ENCODE measurements at places on chromosomes 13 and 19. TPM values are rescaled to one million over a fixed set of nuclear protein-coding genes. Genes with fewer than 3 reads are reported as not detected.

The SYT5 gene
- 41.1 TPM for polyA plus RNA-seq

The FXYD3 gene
- 59.1 TPM for polyA plus RNA-seq

The CGB1 gene
- not detected for polyA plus RNA-seq

The CFD gene
- polyA plus RNA-seq: 48.1 TPM

The PSG3 gene
- polyA plus RNA-seq: not detected

The SBSN gene
- 0.16 TPM for polyA plus RNA-seq

- no peak overlapping the region for H3K4me3 ChIP-seq
- DNase-seq: no peak
- H3K36me3 ChIP-seq: no peaks in the 10 kb centered on the region
- no peaks in the 10 kb centered on the region for H3K27me3 ChIP-seq
These were observed 1910.2 kb upstream of the PRR20A start for GRCh38 chr13:55230570-55230908.

GRCh38 chr19:44642377-44642776 is 1.3 kb upstream of the PVR start:
- H3K4me1 ChIP-seq: no peaks in the 10 kb centered on the region
- H3K27ac ChIP-seq: no peak overlapping the region
- no peaks in the 10 kb centered on the region for H3K36me3 ChIP-seq
- no peak overlapping the region for H3K4me3 ChIP-seq

- H3K36me3 ChIP-seq: no peaks in the 10 kb centered on the region
- DNase-seq: no peak
- H3K4me1 ChIP-seq: no peaks in the 10 kb centered on the region
- no peak overlapping the region for H3K27ac ChIP-seq
These were observed 84.6 kb downstream of the NALCN start for GRCh38 chr13:101331731-101332130.

DNA sequence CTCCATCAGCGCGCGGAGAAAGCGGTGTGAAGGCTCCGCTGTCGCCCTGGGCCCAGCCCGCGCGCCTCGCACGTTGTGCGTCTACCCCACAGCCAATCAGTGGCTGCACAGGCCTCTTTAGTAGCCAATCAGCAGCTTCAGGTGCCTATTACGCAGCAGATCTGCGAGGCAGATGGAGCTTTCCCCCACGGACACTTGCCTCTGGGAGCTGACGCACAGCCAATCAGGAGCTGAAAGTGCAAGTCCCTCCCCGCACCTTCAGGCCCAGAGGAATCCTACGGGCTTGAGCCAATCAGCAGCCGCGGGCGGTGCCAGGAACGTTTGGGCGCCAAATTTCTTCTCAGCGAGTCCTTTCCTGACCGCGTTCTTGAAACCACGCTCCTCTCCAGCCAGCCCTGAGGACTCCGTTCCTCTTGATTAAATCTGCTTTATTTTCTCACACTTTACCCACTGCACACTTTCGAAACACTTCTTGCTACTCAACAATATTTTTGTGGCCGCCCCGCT is 39.9 kb downstream of the SIGLEC7 start:
- DNase-seq: no peak
- H3K27me3 ChIP-seq: no peaks in the 10 kb centered on the region
- H3K4me1 ChIP-seq: no peaks in the 10 kb centered on the region
- no peak overlapping the region for H3K4me3 ChIP-seq

DNA sequence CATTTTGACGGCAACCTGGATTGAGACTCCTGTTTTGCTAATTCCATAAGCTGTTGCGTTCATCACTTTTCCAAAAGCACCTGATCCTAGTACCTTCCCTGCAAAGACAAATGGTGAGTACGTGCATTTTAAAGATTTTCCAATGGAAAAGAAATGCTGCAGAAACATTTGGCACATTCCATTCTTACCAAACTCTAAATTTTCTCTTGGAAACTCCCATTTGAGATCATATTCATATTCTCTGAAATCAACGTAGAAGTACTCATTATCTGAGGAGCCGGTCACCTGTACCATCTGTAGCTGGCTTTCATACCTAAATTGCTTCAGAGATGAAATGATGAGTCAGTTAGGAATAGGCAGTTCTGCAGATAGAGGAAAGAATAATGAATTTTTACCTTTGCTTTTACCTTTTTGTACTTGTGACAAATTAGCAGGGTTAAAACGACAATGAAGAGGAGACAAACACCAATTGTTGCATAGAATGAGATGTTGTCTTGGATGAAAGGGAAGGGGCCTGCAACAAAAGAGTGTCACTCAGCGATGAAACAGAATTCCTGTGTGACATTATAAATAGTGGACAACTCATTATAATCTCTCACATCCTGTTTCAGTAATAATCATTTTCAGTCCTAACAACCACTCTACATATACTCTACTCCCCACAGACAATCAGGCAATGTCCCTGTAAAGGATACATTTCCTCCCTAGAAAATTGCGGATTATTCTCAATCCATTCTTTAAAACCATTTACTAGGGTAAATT is 45.6 kb upstream of the URAD start:
- H3K27ac ChIP-seq: no peak overlapping the region
- H3K36me3 ChIP-seq: no peaks in the 10 kb centered on the region
- no peaks in the 10 kb centered on the region for H3K27me3 ChIP-seq

DNA sequence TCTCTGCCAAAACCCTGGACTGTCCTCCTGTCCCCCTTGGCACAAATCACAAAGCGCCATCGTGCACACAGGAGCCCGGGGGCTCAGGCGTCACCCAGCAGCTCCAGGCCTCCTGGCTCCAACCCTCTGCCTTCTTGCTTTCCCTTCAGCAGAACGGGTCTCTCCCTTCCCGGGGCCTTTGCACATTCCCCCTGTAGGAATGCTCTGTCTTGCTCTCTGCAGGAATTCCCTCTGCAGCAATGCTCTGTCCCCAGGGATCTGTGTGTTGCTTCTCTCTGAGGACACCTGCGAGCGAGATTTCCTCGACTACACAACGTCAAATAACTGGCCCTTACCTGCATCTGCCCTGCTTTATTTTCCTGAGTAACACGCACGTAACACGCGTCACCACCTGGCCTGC is 13.3 kb upstream of the RASA3 start:
- DNase-seq: peak; percentile 41
- no peaks in the 10 kb centered on the region for H3K27me3 ChIP-seq
- H3K36me3 ChIP-seq: no peaks in the 10 kb centered on the region
- H3K27ac ChIP-seq: no peak overlapping the region

- H3K36me3 ChIP-seq: no peaks in the 10 kb centered on the region
- H3K27ac ChIP-seq: no peak overlapping the region
- no peaks in the 10 kb centered on the region for H3K4me1 ChIP-seq
These were observed 85.9 kb upstream of the VSTM2B start for GRCh38 chr19:29439688-29440550.

GRCh38 chr13:76004416-76004815 is 368.3 kb downstream of the LMO7 start:
- H3K4me3 ChIP-seq: no peak overlapping the region
- H3K27me3 ChIP-seq: no peaks in the 10 kb centered on the region
- no peaks in the 10 kb centered on the region for H3K36me3 ChIP-seq
- H3K27ac ChIP-seq: no peak overlapping the region
- no peak for DNase-seq

DNA sequence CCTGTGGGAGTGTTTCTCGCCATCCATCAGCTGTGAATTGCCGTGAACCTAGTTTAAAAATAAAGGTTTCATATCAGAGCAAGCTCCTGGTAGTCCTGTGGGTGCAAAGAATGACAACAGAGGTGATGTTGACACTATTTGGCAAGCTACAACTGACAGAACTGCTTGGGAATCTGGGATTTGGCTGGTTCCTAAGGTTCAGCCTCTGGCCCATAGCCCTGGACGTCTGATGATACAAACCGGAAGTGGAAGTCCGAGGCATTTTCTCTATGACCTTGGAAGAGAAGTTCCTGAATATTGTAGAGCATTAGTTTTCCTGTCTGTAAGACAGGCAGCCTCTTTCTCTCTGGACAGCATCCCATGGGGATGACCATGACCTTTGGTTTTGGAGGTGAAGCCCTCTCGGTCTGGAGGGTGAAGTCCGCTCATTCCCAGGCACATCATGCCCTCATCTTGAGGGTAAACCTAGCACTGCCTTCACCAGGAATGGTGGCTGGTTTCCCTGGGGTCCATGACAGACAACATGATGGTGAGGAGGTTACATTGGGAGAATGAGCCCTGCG is 29.1 kb downstream of the GATAD2A start:
- H3K36me3 ChIP-seq: no peaks in the 10 kb centered on the region
- peak overlapping the region; percentile 17 for H3K27ac ChIP-seq
- H3K4me1 ChIP-seq: peaks cover 15% of the 10 kb centered on the region
- no peaks in the 10 kb centered on the region for H3K27me3 ChIP-seq
- H3K4me3 ChIP-seq: no peak overlapping the region
- DNase-seq: peak; percentile 27

GRCh38 chr13:51058461-51059167 is 52.5 kb downstream of the C13orf42 start:
- H3K27ac ChIP-seq: no peak overlapping the region
- no peak for DNase-seq
- H3K27me3 ChIP-seq: no peaks in the 10 kb centered on the region
- H3K4me1 ChIP-seq: no peaks in the 10 kb centered on the region

DNA sequence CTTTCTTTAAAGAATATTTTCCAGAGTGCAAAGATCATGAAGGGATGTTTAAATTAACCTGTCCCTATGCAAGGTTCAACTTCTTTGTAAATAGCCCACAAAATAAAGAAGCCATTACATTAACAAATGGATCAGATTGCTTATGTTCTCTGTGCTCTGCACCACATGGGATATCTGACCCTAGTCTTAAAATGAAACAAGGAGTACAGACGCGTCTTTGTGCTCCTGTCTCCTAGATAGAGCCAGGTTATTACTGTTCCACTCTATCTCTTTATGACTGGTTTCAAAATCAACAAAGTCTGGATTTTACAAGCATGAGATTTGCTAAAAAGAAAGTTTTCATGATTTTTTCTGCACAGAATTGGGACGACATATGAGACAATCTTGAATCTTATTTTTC is 339.4 kb downstream of the KLF12 start:
- no peak overlapping the region for H3K27ac ChIP-seq
- H3K4me1 ChIP-seq: no peaks in the 10 kb centered on the region
- no peak for DNase-seq
- no peak overlapping the region for H3K4me3 ChIP-seq

GRCh38 chr19:31015778-31016177 is 333.5 kb downstream of the TSHZ3 start:
- DNase-seq: no peak
- no peaks in the 10 kb centered on the region for H3K27me3 ChIP-seq
- no peaks in the 10 kb centered on the region for H3K36me3 ChIP-seq
- H3K4me3 ChIP-seq: no peak overlapping the region
- no peaks in the 10 kb centered on the region for H3K4me1 ChIP-seq
- no peak overlapping the region for H3K27ac ChIP-seq

GRCh38 chr13:22412452-22412851 is 741.6 kb downstream of the FGF9 start:
- no peak overlapping the region for H3K27ac ChIP-seq
- no peak for DNase-seq
- H3K36me3 ChIP-seq: no peaks in the 10 kb centered on the region
- H3K27me3 ChIP-seq: no peaks in the 10 kb centered on the region
- H3K4me3 ChIP-seq: no peak overlapping the region

- no peaks in the 10 kb centered on the region for H3K4me1 ChIP-seq
- H3K27me3 ChIP-seq: no peaks in the 10 kb centered on the region
- H3K36me3 ChIP-seq: no peaks in the 10 kb centered on the region
These were observed 1.2 kb downstream of the ACP5 start for GRCh38 chr19:11576227-11576626.

GRCh38 chr19:46488551-46488950 is 7.1 kb downstream of the PNMA8B start:
- H3K4me1 ChIP-seq: no peaks in the 10 kb centered on the region
- DNase-seq: no peak
- H3K36me3 ChIP-seq: no peaks in the 10 kb centered on the region
- no peaks in the 10 kb centered on the region for H3K27me3 ChIP-seq

GRCh38 chr13:113777311-113778260 is 18.6 kb downstream of the TMEM255B start:
- H3K36me3 ChIP-seq: no peaks in the 10 kb centered on the region
- H3K4me3 ChIP-seq: no peak overlapping the region
- no peaks in the 10 kb centered on the region for H3K4me1 ChIP-seq
- H3K27ac ChIP-seq: no peak overlapping the region
- no peaks in the 10 kb centered on the region for H3K27me3 ChIP-seq

- no peak overlapping the region for H3K4me3 ChIP-seq
- no peak for DNase-seq
- no peaks in the 10 kb centered on the region for H3K4me1 ChIP-seq
- H3K27ac ChIP-seq: no peak overlapping the region
- H3K27me3 ChIP-seq: no peaks in the 10 kb centered on the region
- H3K36me3 ChIP-seq: no peaks in the 10 kb centered on the region
These were observed 23.0 kb downstream of the PPP1R37 start for GRCh38 chr19:45115809-45116615.

GRCh38 chr19:50167314-50167721 is 4.2 kb upstream of the IZUMO2 start:
- no peak overlapping the region for H3K27ac ChIP-seq
- no peaks in the 10 kb centered on the region for H3K27me3 ChIP-seq
- no peaks in the 10 kb centered on the region for H3K36me3 ChIP-seq
- H3K4me1 ChIP-seq: no peaks in the 10 kb centered on the region
- DNase-seq: peak; percentile 66

- no peak overlapping the region for H3K27ac ChIP-seq
- no peak for DNase-seq
- no peaks in the 10 kb centered on the region for H3K27me3 ChIP-seq
These were observed 478.1 kb downstream of the KLF5 start for GRCh38 chr13:73536865-73537264.

- H3K27me3 ChIP-seq: no peaks in the 10 kb centered on the region
- no peak overlapping the region for H3K4me3 ChIP-seq
These were observed 194.0 kb downstream of the NDFIP2 start for GRCh38 chr13:79674765-79675515.

DNA sequence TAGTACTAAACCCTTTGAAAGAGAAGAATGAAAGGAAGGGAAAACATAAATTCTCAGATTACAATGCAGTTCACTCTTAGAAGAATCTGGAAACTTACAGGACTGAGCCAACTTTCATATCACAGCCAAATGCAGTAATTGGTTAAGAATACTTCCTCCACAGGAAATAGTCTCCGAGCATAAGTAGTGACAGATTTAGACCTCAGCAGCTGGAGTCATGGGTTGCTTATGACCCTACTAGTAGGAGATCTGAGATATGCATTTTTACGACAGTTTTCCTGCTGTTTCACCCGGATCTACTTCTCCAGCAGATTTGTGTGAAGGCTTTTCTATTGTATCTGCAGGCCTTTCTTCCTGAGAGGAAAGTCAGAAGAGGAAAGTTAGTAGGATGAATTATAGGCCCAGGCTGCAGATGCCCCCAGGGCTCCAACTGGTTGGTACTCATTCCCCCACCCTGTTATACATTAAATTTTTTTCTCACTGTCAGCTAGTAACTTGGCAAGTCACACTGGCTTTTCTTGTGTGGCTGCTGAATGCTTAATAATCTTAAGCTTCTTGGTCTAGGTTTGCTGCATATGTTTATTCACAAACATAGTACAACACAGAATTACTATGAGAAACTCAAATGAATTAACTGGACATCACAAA is 1241.5 kb upstream of the MIR17HG start:
- no peak overlapping the region for H3K4me3 ChIP-seq
- H3K4me1 ChIP-seq: no peaks in the 10 kb centered on the region
- H3K36me3 ChIP-seq: no peaks in the 10 kb centered on the region
- H3K27ac ChIP-seq: no peak overlapping the region

Data from pancreas (tissue), 10 donors.